Smooth muscle cell of trachea (primary cell): ENCODE measurements at places on chromosomes 16 and 17. TPM values are rescaled to one million over a fixed set of nuclear protein-coding genes. Genes with fewer than 3 reads are reported as not detected.

SBK1 gene
- under 0.01 TPM in 1 of 2 replicates, not detected in the other for total RNA-seq

CD300LG gene
- not detected in 2 replicates for total RNA-seq

TBC1D3K gene
- total RNA-seq, result not detected in 2 replicates

FOXL1 gene
- total RNA-seq, result 27.1 and 27.3 TPM in 2 replicates

TMEM235 gene
- total RNA-seq, result not detected in 2 replicates

HBA2 gene
- total RNA-seq, result 0.44 and 0.83 TPM in 2 replicates

MAPT gene
- total RNA-seq, result 0.44 and 1.2 TPM in 2 replicates

STAC2 gene
- total RNA-seq, result not detected in 2 replicates

JMJD8 gene
- 31.0 and 55.1 TPM in 2 replicates for total RNA-seq

SSTR5 gene
- not detected in 2 replicates for total RNA-seq

HEATR3 gene
- total RNA-seq, result 18.4 and 20.1 TPM in 2 replicates

TPSG1 gene
- not detected in 2 replicates for total RNA-seq

C17orf100 gene
- total RNA-seq, result 0.58 and 1.2 TPM in 2 replicates
